Stimulated activated naive CD4-positive, alpha-beta T cell treated with Interleukin-2 at 50 U/mL for 16 hours (primary cell): ENCODE measurements at places on chromosomes 2 and 18.

DNA sequence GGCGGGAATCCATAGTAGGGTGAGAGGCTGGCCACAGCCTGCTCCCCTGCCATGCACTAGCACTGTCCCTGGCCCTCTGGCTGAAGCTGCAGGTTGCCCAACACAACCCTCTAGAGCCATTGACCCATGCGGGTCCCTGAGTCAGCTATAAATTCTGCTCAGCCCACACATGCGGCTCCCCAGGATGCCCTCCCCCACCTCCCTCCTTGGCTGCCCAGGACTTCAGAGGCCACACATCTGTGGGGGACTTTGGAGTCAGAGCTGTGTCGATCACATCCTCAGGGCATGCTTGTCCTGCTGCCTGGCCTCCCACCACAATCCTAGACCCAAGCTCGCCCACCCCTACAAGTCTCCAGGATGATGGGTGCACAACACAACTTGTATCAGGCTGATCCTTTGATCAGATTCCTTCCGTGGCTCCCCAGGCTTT is 97.0 kb downstream of the TFCP2L1 start:
- DNase-seq, result no peak

DNA sequence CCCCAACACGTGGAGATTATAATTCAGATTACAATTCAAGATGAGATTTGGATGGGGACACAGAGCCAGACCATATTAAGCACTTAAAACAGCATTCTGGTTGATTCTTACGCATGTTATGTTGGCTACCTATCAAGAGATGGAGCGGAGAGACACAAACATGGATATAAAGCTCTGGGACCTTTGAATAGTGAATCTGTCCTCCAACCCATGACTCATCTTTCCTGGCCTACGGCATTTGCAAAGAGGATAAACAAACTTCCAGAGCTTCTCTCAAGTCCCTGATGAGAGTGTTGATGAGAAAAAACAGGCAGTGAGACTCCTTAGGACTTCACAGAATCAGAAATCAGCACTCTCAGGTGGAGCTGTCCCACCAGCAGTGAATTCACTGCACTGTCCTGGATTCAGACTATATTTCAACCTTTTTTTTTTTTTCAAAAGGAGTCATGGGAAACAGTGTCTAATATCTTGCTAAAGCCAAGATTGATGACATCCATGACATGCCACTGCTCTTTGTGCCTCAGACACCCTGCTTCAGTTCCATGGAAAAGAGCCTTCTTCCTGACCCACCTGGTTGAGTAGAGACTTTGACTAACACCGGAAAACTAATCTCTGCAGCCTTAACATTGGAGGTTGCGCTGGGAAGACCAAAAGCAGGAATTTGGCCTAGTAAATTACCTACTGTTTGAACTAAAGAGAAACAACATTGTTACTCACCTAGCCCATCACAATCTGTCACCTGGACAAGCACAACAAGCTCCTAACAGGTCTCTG is 62.1 kb upstream of the NPAS2 start:
- DNase-seq, result no peak

DNA sequence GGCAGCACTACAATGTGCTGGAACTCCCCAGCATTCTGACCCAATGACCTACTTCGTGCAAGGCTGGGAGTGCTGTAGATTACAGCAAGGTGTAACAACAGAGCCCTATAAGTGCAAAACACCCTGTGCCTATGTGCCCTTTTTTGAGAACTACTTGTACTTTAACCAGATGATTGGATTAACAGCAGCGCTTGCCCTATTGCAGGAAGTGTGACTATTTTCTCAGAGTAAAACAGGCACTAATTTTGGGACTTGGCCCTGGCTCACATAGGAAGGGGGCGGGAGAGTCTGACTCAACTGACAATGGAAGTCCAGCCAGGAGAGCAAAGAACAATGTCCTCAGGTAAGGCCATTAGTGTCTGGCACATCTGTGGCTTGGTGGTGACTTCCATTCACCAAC is 35.6 kb upstream of the RNF125 start:
- no peak for DNase-seq

GRCh38 chr2:132391378-132391777 is 25.2 kb upstream of the GPR39 start:
- no peak for DNase-seq

DNA sequence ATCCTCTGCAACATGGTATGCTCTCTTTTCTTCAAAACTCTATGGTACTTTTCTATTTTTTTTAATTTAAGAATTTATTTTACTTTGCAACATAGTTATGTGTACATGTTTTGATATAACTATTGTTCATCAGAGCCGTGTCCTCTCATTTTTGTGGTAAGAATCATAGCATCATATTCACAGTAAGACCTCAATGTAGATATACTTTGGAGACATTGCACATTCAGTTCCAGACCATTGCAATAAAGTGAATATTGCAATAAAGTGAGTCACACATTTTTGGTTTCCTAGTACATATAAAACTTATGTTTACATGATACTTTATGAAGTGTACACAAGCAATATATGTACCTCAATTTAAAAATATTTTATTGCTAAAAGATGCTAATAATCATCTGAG is 22.7 kb upstream of the LINC00305 start:
- DNase-seq, result no peak

- DNase-seq, result no peak
Observed at GRCh38 chr18:40013001-40013609, 1941.9 kb upstream of the PIK3C3 start.
